ENCODE measurements at places on chromosomes 3 and 15.

DNA sequence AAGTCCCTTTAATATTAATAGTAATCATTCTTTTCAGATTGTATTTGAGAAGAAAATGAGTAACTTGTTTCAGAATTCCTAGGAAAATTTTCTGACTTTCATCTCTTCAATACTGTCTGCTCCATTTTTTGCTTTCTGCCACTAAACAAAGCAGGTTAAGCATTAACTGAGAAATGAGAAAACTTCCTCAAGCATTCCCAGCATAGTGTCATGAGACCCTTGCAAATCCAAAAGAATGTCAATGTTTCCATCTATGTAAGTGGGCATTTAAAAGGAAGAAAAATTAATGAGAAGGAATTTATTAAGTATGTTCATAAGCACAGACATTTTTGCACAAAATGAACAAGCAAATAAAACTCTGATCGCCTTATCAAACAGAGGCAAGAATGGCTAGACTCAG, 148.0 kb upstream of the STRIT1 start:
- DNase-seq, result no peak

GRCh38 chr3:37625690-37626360, 235.9 kb upstream of the CTDSPL start:
- DNase-seq, result no peak

GRCh38 chr15:27254055-27254454, 283.1 kb downstream of the GABRG3 start:
- no peak for DNase-seq

DNA sequence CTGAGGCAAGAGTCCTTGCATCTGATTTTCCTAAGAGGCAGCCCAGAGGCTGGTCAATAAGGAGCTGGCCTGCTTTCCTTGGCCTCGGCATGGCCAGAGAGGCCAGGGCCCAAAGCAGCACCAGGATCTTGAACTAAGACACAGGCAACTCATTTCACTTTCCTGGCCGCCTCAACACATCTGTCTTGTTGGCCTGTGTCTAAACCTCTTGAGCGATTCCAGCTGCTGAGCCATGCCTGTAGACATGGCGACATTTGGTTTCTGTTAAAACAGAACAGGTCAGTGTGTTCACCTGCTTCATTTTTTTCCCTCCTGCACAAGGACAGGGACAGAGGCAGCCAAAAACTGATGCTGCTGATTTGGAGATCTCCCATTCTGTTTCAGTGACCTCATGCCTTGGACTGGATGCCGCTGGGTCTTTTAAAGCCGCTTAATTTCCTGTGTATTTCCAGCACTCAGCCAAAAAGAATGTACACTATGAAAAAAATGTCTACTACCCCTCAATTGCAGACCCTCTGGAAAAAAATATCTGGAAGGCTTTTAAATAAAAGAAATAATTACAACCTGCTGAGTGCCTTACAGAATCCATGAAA, 266.6 kb upstream of the ICE2 start:
- no peak for DNase-seq

DNA sequence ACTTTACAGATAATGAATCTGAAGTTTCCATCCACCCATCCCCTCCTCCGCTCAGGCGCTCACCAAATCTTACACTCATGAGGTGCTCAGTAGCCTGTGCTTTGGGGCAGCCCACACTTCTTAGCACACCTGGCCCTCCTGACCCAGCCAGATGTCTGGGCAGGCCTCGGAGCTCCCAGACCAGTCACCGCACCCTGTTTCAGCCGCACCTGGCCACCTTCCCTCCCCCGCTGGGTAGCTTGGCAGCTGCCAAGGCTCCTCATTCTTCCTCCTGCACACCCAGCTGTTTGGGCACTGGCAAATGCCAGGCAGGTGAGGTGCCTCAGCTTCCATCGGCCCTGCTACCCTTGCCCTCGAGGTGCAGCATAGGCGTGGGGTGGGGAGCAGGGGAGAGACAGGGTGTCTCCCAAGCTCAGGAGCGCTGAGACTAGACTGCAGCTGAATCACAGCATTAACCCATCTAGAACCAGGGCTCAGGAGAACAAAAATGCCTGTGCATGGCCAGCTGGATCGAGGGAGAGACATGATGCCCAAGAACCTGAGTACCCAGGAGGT, 45.8 kb downstream of the CDC25A start:
- DNase-seq, result no peak

DNA sequence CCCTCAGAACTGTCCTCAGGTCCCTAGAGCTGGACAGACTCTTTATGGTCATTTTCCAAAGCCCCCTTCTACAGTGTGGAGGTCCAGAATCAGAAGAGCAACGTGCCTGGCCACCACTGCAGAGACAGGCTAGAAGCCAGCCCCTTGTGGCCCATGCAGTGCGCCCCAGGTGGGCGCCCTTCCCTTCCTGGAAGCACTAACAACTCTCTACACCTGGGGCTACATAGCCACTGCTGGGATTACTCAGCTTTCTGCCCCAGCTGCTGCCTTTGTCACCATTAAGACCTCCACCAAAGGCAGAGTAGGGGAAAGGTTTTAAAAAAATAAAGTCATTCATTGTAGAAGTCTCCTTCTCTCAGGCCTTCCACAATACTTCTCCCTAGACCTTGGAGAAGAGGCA, 2.3 kb downstream of the RASGRP1 start:
- DNase-seq, result no peak

GRCh38 chr3:155782390-155782953, 23.6 kb downstream of the C3orf33 start:
- no peak for DNase-seq

DNA sequence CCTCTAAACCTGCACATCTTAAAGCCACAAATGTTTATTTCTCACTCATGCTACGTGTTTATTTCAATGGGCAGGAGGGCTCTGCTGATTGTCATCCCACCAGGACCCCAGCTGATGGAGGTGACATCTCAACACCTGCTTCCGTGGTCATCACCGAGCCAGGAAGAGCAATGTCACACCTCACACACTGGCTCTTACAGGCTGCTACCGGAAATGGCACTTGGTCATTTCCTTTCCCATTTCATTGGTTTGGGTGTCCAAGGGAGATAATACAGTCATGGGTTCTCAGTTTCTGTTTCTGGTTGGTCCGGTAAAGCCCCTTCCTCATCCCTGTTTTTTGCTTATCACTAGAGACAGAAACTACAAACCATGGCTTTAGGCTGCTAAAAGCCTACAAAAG, 41.9 kb downstream of the ABHD2 start:
- no peak for DNase-seq
